Activated naive CD8-positive, alpha-beta T cell treated with anti-CD3 and anti-CD28 coated beads, Interleukin-2, amount 50 U/mL, for 16 hours (primary cell): ENCODE measurements at places on chromosomes 13 and 19.

- no peak for DNase-seq
Observed at GRCh38 chr19:45554481-45554880, 30.1 kb downstream of the OPA3 start.

- no peak for DNase-seq
Observed at GRCh38 chr13:80160110-80160509, 180.8 kb downstream of the SPRY2 start.

- DNase-seq = no peak
Observed at GRCh38 chr13:62251734-62252133, 836.1 kb upstream of the PCDH20 start.

DNA sequence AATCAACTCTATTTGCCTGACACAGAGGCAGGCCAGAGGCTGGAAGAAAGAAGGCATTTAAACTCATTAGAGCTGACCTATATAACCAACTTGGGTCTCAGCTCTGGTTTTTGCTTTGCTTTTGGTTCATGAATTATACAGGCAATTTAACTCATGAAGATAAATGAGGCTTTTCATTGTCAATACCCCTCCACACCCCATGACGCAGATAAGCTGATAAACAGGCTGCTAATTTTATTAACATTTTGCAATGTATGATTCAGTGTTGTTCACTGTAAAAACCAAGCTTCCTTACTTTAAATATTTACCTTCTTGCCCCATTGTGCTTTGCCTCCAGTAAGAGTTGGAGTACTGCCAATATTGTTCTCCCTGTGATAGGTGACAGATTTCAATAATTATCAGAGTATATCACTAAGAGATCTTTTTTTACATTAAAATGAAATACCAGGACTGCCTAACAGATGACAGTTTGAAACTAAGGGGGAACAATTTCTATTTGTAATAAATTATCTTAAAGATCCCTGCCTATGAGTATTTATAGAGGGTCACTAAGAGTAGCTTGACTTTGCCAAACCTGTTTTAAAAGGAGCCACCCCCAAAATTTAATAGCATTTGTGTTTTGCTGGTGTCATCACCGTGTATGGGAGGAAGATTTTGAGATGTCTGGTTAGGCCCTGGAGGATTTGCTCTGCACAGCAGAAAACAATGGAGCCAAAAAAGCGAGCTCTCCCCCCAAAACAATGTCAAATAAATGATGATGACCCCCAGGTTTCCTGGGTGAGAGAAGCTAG, 472.7 kb upstream of the NBEA start:
- DNase-seq = no peak

- DNase-seq = no peak
Observed at GRCh38 chr19:10245189-10245939, 6.7 kb upstream of the MRPL4 start.

DNA sequence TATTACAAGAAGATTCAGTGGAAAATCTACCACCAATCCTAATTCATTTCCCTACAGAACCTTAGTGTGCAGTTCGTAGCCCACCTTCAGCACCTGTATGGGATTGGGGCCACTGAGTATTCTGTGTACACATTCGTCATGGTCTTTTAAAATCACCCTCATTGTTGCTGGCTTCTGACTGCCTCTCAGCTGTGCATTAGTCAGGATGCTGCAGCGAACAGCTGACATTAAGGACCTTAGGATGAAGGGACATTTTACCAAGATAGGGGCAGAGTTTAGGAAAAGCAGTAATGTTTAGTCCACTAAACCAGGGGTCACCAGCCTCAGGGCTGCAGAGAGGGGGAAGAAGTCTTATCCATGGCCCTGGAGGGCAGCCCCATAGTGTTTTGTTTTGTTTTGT, 176.5 kb downstream of the COL4A1 start:
- DNase-seq = no peak

DNA sequence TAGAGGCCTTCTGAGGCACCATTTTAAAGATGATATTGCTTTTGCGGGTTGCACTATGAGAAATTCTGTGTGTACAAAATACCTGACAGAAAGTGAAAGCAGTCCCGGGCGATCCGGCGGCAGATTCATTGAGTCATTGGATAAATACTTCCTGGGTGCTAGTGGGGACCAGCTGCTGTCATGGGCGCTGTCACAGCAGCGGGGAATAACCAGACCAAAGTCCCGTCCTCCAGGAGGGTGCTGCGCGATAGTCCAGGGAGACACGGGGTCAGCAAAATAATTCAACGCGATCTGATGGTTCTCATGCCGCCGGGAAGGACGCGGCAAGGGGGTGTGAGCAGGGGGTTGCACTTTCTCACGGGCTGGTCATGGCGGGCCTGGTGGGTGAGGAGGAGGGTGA, 13.5 kb downstream of the ZFR2 start:
- no peak for DNase-seq

GRCh38 chr13:21039097-21039800, 22.1 kb downstream of the LATS2 start:
- DNase-seq = no peak

DNA sequence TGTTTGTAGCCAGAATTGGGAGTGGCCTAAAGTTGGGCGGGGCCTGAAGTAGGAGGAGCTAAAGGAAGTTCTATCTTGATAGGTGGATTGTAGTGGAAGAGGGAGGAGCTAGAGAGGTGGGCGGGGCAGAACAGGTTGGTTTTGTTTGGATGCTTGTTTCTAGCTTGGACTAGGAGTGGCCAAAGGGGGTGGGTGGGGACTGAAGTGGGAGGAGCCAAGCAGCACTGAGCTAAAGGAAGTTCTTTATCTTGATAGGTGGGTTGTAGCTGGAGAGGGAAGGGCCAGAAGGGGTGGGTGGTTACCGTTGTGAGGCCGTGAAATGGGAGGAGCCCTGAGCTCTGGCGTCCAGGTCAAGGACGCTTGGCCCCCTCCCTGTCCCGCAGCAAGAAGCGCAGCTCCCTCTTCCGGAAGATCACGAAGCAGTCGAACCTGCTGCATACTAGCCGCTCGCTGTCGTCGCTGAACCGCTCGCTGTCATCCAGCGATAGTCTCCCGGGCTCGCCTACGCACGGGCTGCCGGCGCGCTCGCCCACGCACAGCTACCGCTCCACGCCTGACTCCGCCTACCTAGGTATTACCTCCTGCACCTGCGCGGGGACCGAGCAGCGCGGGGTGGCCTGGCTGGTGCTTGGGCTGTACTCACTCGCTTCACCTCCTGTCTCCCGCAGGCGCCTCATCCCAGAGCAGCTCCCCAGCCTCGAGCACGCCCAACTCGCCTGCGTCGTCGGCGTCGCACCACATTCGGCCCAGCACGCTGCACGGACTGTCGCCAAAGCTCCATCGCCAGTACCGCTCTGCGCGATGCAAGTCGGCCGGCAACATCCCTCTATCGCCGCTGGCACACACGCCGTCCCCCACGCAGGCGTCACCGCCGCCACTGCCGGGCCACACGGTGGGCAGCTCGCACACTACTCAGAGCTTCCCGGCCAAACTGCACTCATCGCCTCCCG, 8.0 kb downstream of the DNASE2 start:
- DNase-seq = no peak

GRCh38 chr19:6593651-6594416, 2.9 kb upstream of the CD70 start:
- DNase-seq = no peak

DNA sequence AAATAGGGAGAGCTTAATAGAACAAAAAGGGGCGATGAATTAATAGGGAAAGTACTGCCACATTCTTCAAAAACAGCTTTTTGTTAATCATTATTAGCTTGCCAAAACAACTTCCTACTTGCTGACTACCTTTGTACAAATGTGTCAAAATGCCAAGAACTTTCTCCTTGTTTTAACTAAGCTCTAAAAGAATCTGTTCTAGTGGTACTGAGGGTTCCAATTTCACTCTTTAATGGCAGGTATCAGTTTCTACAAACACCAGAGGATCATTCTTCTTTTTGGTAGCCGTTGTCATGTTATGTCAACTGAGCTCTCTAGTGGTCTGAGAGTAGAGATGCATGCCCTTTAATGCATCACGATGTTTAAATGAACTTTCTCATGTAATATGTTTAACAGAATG, 29.4 kb upstream of the FBXL3 start:
- DNase-seq = no peak

GRCh38 chr13:71477735-71478134, 389.3 kb downstream of the DACH1 start:
- DNase-seq = no peak

DNA sequence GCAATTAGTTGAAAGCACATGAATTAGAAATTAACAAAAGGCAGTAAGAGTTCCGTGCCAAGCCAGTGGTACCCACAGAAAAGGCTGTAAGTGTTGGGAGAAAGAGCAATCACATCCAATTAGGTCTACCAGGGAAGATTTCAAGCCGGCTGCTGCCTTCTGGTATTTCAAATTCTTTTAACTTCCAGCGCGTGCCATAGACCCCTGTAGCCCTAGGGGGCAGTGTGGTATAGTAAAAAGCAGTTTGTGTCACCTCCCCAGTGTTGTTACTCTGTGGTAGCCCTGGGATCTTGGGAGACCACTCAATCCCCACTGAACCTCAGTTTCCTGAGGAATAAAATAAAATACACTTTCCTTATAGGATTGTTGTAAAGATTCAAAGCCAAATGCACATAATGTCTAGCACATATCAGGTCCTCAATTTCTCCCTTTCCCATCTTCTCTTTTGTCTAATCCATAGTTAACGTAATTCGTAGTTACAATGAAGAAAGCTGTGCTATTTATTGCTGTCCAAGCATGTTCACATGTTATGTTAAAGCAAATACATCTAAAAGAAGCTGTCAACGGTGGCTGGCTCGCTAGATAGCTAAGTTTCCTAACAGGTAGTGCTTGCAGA, 230.2 kb downstream of the TDRD3 start:
- DNase-seq = no peak

- no peak for DNase-seq
Observed at GRCh38 chr13:46045424-46045823, 7.1 kb downstream of the ZC3H13 start.

- DNase-seq = no peak
Observed at GRCh38 chr13:51913421-51914136, 51.8 kb downstream of the CCDC70 start.

GRCh38 chr13:106468744-106469590, 66.5 kb downstream of the EFNB2 start:
- DNase-seq = no peak
